ENCODE measurements at places on chromosomes 11 and 22.
A peak's percentile ranks its signal among the peaks of the same experiment; 100 is the strongest.

DNA sequence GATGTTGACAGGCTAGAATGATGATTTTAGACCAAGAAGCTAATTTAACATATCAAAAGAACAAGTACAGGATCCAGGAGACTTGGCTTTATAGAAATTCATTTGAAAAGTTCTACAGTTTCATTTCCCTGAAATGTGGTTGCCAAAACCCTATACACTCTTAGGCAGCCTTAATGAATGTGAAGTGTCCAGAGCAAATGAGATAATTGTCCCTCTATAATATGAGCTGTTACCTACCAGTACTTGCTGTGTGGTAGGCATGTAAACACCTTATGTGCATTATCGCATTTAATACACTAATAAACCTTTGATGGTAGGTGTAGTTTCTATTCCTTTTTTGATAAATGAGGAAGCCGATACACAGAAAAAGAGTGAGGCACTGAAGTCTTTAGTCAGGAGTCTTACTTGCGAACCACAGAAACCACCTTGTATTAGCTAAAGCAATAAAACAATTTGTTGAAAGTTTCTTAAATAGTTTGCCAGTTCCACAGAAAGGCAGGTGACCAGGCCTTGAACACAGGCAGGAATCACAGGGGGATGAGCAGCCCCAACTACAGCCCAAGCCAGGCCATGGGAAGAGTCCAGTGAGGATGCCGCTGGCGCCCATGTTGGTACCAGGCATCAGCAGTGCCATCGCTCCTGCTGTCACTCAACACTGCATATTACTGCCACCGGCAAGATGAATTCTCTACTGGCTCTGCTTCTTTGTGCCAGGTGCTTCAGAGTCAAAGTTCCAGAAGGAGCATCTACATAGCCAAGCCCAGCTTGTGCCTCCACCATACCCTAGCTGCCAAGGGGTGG lies 81.7 kb downstream of the SWAP70 start:
- DNase-seq, result no peak

DNA sequence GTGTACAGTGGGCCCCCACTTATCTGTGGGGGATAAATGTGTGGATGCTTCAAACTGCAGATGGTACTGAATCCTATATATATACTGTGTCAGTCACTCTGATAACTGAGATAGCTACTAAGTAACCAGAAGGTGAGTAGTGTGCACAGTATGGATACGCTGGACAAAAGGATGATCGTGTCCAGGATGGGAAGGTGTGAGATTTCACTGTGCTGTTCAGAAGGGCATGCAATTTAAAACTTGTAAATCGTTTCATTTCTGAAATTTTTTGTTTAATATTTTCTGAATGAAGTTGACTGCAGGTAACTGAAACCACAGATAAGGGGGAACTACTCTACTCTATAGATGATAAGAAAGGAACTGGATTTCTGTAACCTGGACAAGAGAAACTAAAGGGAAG lies 52.1 kb upstream of the SESN3 start:
- DNase-seq, result no peak

DNA sequence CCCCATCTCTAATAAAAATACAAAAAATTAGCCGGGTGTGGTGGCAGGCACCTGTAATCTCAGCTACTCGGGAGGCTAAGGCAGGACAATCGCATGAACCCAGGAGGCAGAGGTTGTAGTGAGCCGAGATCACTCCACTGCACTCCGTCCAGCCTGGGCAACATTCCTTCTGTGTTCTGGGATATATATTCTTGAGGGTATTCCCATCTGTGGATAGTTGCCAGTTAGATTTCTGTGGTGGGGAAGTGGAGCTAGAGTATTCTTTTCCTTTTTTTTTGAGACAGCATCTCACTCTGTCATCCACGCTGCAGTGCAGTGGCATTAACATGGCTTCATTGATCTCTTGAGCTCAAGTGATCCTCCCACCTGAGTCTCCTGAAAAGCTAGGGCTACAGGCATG lies 9.1 kb upstream of the ZNF74 start:
- no peak for DNase-seq

DNA sequence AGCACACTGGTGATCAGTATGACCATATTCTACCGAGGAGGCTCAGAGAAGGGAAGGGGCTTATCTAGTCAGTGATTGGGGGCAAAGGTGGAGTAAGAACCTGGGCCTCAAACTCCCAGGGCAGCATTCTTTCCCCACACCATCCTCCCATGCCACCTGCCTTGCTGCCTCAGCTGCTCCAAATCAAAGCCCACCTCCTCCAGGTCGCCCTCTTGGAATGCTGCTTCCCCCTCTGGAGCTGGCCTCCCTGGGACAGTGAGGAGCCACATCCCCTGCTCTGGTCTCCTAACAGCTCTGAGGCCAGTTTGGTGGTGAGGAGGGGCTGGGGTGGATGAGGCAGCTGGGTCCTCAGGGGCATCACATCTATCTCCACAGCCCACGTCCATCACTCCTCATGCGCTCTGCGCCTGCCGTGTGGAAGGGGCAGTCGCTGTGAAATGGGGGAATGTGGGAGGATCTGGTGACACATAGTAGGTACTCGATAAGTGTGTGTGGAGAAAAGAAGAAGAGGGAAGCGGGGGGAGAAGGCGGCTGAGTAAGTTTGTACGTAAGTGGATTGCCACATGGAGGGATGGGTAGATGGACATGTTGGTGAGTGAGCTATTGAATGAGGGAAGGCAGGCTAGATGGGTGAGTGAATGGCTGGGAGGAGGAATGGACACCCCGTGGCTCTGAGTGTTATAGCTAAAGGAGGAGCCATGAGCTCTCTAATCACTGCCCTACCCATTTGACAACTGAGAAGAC lies 16.1 kb upstream of the ARHGEF17 start:
- no peak for DNase-seq

GRCh38 chr11:63698976-63699733 lies 17.9 kb downstream of the RTN3 start:
- DNase-seq, result no peak

- DNase-seq, result no peak
Measured at GRCh38 chr11:45995342-45995734, 72.9 kb downstream of the LARGE2 start.

DNA sequence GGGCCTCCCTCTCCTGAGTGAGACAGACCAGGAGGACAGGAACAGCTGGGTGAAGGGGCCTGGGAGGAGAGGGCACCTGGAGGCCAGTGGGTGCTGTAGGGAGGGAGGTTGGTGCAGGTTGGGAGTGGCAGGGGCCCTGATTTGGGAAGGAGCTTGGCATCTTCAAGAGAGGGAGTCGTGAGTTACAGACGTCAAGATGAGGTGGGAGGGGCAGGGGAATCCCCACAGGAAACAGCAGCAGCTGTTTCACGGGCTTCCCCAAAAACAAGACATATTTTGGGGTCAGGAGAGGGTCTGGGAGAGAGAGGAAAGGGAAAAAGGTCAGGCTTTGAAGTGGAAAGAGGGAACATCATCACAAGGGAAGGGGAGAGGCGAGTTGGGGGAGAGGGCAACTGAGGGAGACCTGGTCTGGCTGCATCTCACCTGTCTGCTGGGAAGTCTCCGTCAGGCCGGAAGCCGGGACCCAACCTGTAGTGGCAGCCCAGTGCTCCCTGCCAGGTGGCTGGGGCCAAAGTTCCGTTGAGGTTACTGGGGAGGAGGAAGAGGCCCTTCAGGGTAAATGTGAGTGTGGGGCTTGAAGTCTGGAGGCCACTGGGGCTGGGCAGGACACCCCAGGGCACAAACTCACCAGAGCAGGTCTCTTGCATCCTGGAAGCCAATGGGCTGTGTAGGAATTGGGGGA lies 4.4 kb downstream of the NAALADL1 start:
- DNase-seq, result no peak

- DNase-seq, result peak; percentile 37
Measured at GRCh38 chr11:96015906-96016565, 92.1 kb upstream of the MTMR2 start.

DNA sequence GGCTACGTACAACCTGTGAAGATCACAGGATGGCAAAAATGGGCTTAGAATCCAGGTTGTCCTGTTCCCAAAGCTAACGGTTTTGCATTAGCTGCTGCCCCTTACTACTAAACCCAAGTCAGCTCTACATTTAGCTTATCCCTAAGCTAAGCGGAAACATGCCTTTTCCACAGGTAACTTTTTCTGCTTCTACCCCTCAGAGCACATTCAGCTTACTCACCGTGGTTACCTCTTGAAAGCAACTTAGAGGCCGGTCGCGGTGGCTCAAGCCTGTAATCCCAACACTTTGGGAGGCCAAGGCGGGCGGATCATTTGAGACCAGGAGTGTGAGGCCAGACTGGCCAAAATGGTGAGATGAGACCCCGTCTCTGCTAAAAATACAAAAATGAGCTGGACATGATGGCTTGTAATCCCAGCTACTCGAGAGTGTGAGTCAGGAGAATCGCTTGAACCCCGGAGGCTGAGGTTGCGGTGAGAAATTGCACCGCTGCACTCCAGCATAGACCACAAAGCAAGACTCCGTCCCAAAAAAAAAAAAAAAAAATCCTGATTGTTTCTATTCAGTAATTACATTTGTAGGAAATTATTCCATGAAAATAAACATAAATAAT lies 790 bp upstream of the TMEM41B start:
- no peak for DNase-seq

DNA sequence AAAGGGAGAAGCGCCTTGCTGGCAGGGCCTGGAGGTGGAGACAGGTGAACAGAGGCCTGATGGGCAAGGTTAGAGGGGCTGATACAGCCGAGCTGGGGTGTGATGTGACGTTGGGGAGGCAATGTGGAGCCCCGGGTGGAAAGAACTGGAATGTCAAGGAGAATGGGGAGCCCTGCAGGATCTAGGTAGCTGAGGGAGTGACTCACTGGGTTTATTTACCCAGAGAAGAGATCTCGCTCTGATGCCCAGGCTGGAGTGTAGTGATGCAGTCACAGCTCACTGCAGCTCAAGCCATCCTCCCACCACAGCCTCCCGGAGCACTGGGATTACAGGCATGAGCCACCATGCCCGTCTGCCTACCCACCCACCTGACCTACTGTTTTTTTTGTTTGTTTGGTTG lies 1.9 kb upstream of the CYB5R3 start:
- no peak for DNase-seq

DNA sequence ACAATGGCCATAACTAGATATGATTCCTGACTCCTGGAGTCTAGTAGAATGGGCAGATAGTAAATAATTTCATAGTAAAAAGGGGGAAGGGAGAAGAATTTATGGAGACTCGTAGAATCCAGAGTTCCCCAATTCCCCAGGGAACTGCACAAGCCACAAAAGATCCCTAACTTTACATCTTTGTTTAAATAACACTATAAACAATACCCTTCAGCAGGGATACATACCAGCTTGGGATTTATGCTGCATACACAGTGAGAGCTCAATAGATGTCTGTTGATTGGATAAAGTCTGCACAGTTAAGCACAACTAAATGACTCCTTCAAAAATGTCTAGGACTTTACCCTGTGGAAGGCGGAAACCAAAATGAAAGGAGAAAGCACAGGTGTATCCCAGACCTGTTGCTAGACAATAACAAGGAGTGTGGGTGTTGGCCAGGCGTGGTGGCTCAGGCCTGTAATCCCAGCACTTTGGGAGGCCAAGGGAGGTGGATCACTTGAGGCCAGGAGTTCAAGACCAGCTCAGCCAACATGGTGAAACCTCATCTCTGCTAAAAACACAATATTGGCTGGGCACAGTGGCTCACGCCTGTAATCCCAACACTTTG lies 6.8 kb downstream of the SLC35F2 start:
- no peak for DNase-seq

GRCh38 chr11:68336716-68337115 lies 24.3 kb downstream of the LRP5 start:
- no peak for DNase-seq

GRCh38 chr11:14554959-14555358 lies 34.8 kb upstream of the PSMA1 start:
- DNase-seq, result no peak

- no peak for DNase-seq
Measured at GRCh38 chr11:61486779-61487178, 21.8 kb upstream of the LRRC10B start.

- no peak for DNase-seq
Measured at GRCh38 chr11:73866095-73866579, 10.5 kb downstream of the COA4 start.

DNA sequence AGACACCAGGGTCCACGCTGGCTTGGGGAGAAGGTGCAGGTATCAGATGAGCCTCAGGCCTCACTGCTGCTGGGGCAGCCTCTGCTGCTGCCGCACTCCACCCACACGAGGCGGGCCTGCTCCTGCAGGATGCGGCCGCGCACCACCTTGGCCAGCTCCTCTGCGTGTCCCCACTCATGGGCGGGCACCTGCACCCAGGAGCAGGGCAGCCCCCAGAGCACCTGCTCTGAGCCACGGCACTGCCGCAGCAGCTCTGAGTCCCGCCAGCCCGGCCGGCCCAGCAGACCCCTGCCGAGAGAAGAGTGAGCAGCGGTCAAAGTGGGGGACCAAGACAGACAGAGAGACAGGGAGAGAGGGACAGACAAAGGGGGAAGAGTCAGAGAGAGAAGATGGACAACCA lies 4.9 kb upstream of the MFNG start:
- DNase-seq, result no peak

- no peak for DNase-seq
Measured at GRCh38 chr11:37724315-37724714, 1126.3 kb upstream of the RAG2 start.

GRCh38 chr11:104668797-104669463 lies 229.3 kb downstream of the CASP12 start:
- no peak for DNase-seq

DNA sequence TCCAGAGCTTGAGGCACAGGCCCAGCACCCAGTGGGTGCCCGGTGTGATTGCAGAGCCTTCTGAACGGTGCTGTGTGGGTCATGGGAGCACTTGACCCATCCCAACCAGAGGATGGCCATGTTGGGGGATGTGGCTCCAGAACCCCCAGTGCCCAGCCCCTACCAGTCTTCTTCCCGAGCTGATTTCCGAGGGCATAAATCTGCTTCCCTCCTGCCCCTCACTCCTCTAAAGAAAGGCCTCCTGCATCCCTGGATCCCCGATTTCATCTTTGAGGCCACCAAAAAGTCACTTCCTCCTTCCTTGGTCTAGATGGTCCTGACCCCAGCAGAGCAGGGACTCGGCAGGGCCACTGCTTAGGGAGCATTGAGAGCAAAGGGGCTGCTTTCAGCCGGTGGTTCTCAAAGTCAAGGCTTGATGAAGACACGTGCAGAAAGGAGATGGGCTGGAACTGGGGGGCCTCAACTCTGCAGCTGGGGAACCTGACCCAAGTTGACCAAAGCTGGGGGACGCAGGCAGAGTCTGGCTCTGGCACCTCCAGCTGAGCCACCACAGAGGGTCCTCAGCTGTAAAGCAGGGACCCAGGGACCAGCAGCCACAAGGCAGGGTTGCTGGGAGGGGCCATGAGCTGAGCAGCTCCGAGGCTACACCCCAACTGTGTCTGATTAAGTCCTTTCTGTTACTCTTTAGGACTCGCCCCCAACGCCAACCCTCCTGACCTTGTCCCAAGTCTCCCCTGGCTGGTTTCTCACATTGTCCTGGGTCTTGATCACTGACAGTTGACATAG lies 56.6 kb downstream of the LINC01488 start:
- no peak for DNase-seq

GRCh38 chr11:27315836-27316235 lies 47.2 kb downstream of the CCDC34 start:
- DNase-seq, result no peak
